ENCODE measurements at places on chromosomes 16 and 17.

DNA sequence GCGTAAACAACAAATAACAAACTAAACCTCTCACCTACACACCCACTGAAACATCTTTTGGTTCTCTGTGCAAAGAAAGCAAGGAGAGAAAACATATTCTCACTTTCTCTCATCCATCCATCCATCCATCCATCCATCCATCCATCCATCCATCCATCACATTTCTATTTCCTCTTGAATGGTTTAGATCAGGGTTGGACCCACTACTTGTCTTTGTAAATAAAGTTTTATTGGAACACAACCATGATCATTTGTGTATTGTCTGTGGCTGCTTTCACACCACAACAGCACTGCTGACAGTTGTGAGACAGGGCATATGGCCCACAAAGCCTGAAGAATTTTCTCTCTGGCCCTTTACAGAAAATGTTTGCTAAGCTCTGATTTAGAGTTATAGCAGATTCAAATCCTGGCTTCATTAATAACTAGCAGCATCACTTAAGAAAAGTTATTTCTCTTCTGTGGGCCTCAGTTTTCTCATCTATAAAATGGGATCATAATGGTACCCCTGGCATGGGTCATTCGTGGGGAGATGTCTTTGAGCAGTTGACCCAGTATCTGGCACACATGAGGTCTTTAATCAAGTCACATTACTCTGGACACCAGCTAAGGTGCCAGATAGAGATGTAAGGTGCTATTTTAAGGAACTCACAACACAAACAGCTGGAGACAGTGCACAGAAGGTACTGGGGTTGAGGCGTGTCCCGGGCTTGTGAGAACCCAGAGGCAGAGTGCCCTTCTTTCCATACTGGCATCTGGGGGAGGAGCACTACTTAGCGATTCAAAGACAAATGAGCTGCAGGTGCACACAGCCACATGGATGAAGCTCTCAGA lies 146.3 kb downstream of the CMIP start:
- no peak for DNase-seq

GRCh38 chr17:16909472-16910246 lies 62.3 kb downstream of the TNFRSF13B start:
- DNase-seq = no peak

- DNase-seq = no peak
These were observed 204.0 kb upstream of the MPHOSPH6 start for GRCh38 chr16:82373976-82374375.

DNA sequence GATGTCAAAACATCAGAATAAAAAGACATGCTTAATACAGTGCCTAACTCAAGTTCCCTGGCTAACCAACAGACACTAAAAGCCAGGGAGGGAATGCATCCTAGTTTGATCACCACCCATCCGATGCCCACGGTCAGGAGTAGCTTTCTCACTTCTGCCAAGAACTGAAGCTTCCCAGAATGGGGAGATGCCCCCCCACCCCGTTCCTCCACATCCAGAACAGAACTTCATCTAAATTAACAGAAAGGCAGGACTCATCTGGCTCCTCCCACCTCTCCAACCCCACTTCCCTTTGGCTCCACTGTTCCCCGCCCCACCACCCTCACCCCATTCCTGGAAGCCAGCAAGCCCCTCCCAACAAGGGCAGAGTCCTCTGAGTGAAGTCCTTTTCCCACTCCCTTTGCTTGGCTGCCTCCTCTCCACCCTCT lies 33.7 kb downstream of the GDE1 start:
- no peak for DNase-seq

DNA sequence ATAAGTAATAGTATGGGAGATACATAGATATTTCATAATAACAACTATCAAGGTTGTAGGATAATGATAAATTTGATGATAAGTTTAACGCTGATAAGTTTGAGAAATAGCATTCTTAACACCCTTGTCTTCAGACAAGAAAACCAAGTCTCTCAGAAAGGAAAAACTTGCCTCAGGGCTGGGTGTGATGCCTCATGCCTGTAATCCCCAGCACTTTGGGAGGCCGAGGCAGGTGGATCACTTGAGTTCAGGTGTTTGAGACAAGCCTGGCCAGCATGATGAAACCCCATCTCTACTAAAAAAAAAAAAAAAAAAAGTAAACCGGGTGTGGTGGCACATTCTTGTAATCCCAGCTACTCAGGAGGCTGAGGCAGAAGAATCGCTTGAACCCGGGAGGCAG lies 90.7 kb downstream of the SHISA9 start:
- no peak for DNase-seq

GRCh38 chr17:69434164-69434579 lies 19.7 kb downstream of the MAP2K6 start:
- DNase-seq = peak; percentile 11

GRCh38 chr16:88437367-88437964 lies 15.6 kb upstream of the ZFPM1 start:
- no peak for DNase-seq

DNA sequence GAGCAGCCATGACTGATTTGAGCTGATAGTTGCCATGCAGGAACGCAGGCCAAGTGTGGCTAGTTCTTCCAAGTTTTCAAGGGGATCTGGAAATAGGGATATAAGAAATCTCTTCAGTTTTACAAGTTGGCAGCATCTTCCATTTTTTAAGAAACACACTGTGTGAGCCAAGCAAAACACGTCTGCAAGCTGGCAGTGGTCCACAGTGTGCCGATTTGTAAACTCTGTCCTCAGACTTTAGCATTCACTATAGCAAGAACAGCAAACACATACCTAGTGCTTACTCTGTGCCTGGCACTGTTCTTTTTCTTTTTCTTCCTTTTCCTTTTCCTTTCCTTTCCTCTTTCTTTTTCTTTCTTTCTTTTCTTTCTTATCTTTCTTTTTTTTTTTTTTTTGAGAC lies 2.9 kb downstream of the ORAI3 start:
- no peak for DNase-seq

DNA sequence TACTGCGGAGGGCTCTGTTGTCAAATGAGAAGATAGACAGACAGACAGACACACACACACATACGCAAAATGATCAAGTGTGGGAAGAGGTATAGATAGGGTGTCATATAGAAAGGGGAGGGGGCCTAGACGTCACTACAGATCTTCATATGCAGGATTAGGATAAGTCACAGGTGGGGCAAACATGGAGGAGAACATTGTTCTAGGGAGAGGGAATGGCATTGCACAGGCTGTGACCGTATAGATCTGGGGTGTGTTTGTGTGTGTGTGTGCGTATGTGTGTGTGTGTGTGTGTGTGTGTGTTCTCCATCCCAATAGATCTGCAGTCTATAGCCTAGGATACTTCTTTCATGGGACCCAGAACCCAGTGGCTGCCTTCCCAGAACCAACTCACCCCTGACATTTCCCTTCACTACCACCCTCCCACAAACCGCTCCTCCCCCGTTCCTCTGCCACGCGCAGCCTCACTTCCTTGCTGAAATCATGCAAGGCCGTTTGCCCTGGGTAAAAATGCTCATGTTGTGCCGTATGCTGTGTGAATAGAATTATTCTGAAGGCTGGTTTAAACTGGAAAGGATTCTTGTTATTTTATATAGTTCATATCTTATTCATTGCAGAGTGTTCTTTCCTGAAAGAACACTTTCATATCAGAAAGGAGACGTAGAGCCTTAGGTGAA lies 50.5 kb upstream of the CCL1 start:
- DNase-seq = no peak

DNA sequence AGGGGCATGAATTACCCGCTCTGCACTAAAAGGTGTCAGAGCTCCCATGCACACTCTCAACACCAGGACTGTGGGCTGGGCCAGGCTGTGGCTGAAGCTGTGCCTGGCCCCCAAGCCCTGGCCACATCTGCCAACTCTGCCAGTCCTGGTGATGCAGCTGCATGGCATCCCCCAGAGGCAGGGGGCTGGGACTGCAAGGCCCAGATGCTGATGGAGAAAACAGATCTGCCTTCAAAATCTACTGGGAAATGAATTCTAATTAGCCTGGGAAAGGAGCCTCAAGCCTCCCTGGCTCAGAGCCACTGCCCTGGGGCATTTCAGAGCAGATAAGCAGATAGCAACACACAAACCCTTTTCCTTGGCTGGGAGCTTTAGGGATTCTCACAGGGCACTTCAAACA lies 3.4 kb downstream of the CHST6 start:
- DNase-seq = no peak

- DNase-seq = no peak
These were observed 15.2 kb downstream of the ALOX12B start for GRCh38 chr17:8072341-8072728.

- DNase-seq = no peak
These were observed 18.9 kb upstream of the P2RX1 start for GRCh38 chr17:3935140-3935542.

GRCh38 chr17:78780335-78780734 lies 1.7 kb downstream of the CYTH1 start:
- DNase-seq = no peak

- no peak for DNase-seq
These were observed 19.8 kb downstream of the ZNF385C start for GRCh38 chr17:42078396-42079043.

DNA sequence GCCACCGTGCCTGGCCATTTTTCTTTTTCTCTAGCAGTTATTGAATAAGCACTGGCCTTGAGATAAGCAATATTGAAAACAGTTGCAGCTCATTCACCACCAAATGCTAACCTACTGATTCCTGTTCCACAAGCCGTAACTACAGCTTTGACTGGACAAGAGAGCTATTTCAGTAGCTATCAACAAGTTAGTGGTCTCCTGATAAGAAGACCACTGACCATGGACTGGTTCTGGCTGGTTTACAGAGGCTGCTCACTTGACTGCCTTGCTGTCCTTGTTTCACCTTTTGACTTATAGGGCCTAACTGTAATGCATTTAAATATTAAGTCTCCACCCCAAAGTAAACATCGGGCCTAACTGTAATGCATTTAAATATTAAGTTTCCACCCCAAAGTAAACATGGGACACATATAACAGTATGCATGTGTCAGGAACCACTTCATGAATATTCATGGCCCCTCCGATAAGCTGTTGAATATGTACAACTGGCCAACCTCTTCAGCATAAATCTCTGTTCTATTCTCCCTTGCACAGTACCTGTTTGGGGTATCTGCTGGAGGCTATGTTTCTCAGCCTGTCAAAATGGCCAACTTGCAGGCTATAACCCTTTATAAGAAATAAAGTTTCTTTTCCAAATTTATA lies 94.1 kb downstream of the USP32 start:
- DNase-seq = no peak

GRCh38 chr16:84600343-84601229 lies 17.3 kb downstream of the COTL1 start:
- DNase-seq = no peak

- DNase-seq = no peak
These were observed 6.6 kb downstream of the NDRG4 start for GRCh38 chr16:58506241-58507194.

DNA sequence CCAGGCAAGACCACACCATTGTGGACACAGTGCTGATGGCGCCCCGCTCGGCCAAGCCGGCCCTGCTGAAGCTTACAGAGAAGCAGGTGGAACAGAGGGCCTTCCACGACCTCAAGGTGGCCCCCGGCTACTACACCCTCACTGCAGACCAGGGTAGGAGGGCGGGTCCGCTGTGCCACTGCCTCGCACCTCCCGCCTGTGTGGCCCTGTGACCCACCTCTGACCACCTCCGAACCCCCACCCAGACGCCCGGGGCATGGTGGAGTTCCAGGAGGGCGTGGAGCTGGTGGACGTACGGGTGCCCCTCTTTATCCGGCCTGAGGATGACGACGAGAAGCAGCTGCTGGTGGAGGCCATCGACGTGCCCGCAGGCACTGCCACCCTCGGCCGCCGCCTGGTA lies 21.1 kb downstream of the ITGB4 start:
- DNase-seq = no peak

GRCh38 chr17:65160516-65160915 lies 23.3 kb downstream of the RGS9 start:
- no peak for DNase-seq

GRCh38 chr16:66369055-66369592 lies 2.6 kb downstream of the CDH5 start:
- DNase-seq = no peak

GRCh38 chr17:73401911-73402310 lies 90.1 kb upstream of the CDC42EP4 start:
- no peak for DNase-seq

GRCh38 chr17:56018211-56018610 lies 135.1 kb upstream of the ANKFN1 start:
- DNase-seq = no peak

DNA sequence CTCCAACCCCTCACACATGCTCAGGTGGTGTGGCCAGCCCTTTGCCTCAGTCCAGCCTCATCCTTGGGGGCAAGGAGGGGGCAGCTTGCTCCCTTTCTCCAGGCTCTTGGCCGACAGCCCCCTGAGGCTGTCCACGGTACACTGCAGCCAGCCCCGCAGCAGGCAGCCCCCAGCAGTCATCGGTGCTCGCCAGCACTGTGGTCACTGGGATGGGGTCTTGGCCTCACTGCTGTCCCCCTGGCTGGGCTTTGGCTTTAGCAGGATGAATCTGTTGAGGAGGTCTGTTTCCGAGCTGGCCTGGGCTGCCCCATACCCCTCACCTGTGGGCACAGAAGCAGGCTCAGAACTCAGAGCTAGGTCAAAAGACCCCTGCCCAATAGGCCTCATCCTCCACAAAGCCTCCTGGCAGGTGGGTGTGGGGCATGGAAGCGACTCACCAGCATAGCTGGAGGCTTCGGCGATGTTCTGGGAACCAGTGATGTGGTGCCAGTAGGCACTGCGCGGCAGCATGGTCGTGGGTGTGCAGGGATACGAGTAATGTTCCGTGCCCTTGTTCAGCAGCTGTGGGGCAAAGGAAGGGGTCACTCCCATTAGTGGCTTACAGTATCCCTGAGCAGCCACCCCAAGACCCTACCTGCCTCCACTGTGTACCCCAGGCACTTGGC lies 10.8 kb downstream of the POLR2C start:
- no peak for DNase-seq

DNA sequence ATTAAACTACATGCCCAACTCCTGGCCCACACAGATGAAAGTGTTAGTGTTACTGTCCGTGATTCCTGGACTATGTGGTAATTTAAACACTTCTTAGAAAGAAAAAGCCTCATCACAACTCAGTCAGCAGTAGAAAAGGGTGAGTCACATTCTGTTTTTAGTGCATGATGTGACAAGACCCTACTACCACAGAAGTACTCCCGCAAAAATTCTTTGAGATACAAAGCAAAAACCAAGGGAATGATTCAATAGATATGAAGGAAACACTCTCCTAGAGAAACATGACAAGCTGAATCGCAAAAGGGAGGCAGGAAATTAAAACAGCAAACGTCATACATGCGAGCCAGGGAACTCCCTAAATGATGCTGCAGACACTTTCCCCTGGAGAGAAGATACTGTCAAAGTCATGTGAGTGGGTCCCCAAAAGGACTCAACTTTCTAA lies 14.4 kb downstream of the SNN start:
- DNase-seq = no peak

DNA sequence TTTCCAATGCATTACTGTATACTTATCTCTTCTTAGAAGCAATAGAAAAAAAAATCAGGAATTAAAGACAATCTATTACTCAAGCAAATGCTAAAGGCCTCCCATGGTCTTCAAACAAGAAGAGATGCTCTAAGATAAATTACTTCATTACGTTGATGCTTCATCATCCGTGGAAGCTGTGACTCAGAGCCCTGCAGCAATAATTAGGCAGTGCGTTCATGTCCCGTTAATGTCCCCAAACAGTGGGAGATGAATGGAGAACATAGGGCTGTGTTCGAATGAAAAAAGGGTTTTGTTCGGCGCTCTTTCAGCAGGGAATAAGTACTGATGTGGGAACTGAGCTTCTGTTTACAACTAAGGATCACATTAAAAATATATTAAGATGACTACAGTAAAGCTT lies 15.9 kb upstream of the PDXDC1 start:
- no peak for DNase-seq

GRCh38 chr16:72481419-72481818 lies 309.5 kb upstream of the PMFBP1 start:
- DNase-seq = no peak

GRCh38 chr17:78585006-78585630 lies 7.9 kb upstream of the DNAH17 start:
- DNase-seq = no peak

Data from hypothalamus (tissue), 51 donors.